ENCODE measurements at places on chromosomes 11 and 22. TPM values are rescaled to one million over a fixed set of nuclear protein-coding genes. Genes with fewer than 3 reads are reported as not detected.

GRCh38 chr22:41226723-41227655, 13.7 kb downstream of the CHADL start:
- DNase-seq, result no peak

- DNase-seq, result peak; percentile 31
Measured at GRCh38 chr11:62601122-62601371, 618 bp downstream of the MTA2 start.

DNA sequence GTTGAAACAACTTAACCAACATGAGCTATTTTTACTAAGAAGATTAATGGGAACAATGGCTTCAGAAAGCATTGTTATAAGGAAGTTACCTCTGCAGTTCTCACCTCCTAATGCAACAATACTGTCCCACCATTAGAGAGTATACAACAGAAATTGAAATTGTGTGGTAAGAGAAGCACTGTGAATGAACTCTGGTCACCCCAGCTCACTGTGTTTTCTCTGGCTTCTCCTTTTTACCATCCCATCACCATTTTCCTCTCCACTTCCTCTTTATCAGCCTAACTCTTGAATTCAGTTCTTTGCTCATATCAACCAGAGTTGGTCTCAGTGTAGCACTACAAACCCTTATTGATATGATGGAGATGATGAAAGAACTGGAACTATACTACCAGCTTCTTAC, 138.0 kb upstream of the POU2AF2 start:
- DNase-seq, result no peak

DNA sequence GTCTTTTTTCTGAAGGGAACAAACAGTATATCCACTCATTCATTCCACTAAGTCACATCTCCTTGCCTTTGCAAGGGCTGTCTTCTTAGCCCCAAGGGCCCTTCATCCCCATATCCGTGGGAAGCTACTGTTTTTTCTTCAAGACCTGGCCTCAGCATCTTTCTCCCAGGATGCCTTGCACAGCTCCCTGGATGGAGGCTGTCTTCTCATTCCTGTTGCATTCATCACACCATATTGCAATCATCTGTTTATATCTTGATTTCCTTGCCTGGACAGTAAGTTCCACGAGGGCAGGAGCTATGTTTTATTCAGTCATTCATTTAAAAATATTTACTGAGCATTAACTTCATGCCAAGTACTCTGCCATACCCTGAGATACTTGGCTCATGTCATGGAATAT, 29.3 kb upstream of the NECTIN1 start:
- no peak for DNase-seq

GRCh38 chr11:108875134-108875533, 210.3 kb downstream of the DDX10 start:
- no peak for DNase-seq

- DNase-seq, result peak; percentile 7
Measured at GRCh38 chr11:73521621-73522020, 76.3 kb downstream of the FAM168A start.

The P4HA3 gene
- 0.93 TPM for total RNA-seq

- peak; percentile 68 for DNase-seq
Measured at GRCh38 chr22:37121887-37122591, 12.5 kb upstream of the TMPRSS6 start.

DNA sequence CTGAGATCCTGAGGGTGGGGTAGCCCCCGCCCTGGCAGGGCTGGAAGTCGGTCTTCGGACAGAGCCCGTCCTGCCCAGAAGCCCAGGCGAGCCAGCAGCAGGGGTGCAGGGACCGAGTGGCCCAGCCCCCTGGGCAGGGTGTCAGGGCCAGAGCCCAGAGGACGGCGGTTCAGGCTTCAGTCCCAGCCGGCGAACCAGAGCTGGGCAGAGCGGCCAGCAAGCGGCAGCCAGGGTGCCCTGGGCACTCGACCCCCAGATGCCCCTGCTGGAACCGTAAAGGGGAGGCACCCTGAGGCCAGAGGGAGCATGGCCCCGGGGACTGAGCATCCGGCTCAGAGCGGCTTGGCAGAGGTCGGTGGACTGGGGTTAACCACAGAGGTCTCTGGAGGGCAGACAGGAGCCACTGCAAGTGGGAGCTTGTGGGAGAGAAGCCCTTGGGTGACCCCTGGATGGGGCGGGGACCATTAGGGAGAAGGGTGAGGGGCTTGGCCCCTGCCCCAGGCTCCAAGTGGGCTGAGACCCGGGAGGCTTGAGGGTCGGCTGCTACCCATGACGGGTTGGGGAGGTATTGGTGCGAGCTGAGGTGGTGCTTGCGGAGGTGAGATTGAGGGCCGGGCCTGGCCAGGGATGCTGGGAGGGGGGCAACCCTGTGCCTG, 15.9 kb downstream of the LSP1 start:
- no peak for DNase-seq

The ANO3 gene
- total RNA-seq, result not detected

DNA sequence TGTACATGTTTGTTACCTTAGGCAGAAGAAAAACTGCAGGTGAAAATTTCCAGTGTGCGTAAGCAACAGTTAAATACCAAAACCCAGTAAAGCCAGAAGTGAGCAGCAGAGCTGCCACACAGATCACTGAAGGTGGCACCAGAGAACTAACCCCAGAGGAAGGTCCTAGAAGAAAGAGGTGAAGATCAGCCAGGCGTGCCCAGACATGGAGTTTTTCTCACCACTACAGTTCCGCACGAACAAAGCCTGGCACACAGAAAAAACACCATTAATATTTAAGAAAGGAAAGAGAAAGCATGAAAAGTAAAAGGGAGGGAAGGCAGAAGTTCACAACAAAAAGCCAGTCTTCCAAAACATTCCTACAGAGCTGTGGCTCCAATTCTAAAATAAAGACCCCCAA, 60.7 kb downstream of the STK33 start:
- peak; percentile 48 for DNase-seq

- DNase-seq, result no peak
Measured at GRCh38 chr11:10917802-10918201, 59.9 kb upstream of the ZBED5 start.

- no peak for DNase-seq
Measured at GRCh38 chr22:20131859-20132685, 468 bp downstream of the ZDHHC8 start.

Measured in MCF 10A (cell line).